ENCODE measurements at places on chromosomes 2 and 18.

DNA sequence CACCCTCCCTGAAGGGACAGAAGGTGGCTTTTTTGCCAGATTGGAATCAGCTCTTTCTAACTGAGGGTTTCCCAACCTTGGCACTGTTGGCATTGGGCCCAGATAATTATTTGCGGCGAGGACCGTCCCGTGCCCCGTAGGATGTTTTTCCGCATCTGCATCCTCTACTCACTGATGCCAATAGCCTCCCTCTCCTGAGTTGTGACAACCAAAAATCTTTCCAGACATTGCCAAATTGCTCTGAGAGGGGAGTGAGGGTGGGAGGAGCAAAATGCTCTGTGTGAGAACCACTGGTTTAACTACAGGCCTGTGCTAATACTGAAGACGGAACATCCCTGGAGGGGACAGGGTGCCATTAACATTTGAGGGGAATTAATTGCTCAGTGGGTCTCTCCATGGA, 33.6 kb upstream of the GLI2 start:
- DNase-seq, result no peak
- no peaks in the 10 kb centered on the region for H3K27me3 ChIP-seq

- H3K4me3 ChIP-seq, result no peak overlapping the region
- no peak overlapping the region for H3K27ac ChIP-seq
- peaks cover 3% of the 10 kb centered on the region for H3K4me1 ChIP-seq
These were observed 2.1 kb downstream of the UCN start for GRCh38 chr2:27306136-27306535.

GRCh38 chr18:36786686-36787085, 42.1 kb downstream of the TPGS2 start:
- H3K27ac ChIP-seq, result no peak overlapping the region
- peaks cover 7% of the 10 kb centered on the region for H3K4me1 ChIP-seq
- no peak overlapping the region for H3K4me3 ChIP-seq

DNA sequence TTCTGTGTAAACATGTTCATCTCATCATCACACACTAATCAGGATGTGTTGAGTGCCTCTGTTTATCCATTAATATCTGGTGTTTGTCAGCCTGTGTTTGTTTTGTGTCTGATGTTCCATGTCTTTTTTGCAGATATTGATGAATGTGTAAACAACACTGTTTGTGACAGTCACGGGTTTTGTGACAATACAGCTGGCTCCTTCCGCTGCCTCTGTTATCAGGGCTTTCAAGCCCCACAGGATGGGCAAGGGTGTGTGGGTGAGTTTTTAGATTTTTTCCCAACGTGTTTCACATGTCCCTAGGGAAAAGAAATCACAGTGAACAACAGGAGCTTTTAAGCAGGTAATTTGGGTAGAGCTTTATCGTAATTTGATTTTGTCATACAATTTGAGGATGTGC, 133.7 kb upstream of the RASGRP3 start:
- no peak overlapping the region for H3K4me3 ChIP-seq
- no peak for DNase-seq
- H3K4me1 ChIP-seq, result no peaks in the 10 kb centered on the region
- no peaks in the 10 kb centered on the region for H3K27me3 ChIP-seq
- H3K36me3 ChIP-seq, result peaks cover 7% of the 10 kb centered on the region

GRCh38 chr2:36477315-36477714, 120.7 kb downstream of the FEZ2 start:
- no peak for DNase-seq
- no peak overlapping the region for H3K27ac ChIP-seq
- peaks cover 27% of the 10 kb centered on the region for H3K36me3 ChIP-seq
- no peaks in the 10 kb centered on the region for H3K27me3 ChIP-seq

DNA sequence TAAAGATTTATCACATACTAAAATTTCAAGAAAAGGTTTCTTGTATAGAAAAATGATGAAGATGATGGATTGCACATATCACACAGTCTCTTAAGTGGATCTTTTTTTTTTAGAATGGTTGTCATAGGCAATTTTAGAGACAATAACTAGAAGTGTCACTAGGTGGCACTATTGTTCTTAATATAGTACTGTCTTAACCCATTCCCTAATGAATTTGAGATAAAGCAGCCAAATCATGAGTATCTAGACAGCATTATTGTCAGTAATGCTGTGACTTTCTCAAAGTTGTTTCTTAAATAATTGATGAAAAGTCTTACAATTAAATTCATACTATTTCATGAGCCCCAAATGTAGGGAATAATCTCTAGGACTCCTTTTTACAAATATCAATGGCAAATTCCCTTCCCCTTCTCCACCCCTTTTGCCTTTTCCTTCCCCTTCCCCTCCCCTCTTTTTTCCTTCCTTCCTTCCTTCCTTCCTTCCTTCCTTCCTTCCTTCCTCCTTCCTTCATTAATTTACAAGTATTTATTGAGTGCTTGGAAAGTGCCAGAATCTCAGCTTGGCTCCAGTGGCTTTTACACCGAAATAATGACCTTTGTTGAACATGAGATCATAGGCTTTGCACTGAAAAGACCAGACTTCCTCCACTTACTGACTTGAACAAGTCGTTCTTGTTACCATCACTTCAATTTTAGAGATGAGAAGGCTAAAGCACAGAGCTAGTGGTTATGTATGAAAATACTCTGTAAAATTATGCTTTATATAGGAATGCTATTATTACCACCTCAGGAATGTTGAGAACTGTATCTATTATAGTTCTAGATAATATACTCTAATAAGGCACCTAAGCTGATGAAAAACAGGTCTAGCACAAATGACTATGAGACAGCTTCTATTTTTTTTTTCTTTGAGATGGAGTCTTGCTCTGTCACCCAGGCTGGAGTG, 19.8 kb downstream of the MYL12B start:
- H3K27ac ChIP-seq, result no peak overlapping the region
- no peaks in the 10 kb centered on the region for H3K4me1 ChIP-seq
- H3K4me3 ChIP-seq, result no peak overlapping the region
- peaks cover 4% of the 10 kb centered on the region for H3K36me3 ChIP-seq
- H3K27me3 ChIP-seq, result no peaks in the 10 kb centered on the region

DNA sequence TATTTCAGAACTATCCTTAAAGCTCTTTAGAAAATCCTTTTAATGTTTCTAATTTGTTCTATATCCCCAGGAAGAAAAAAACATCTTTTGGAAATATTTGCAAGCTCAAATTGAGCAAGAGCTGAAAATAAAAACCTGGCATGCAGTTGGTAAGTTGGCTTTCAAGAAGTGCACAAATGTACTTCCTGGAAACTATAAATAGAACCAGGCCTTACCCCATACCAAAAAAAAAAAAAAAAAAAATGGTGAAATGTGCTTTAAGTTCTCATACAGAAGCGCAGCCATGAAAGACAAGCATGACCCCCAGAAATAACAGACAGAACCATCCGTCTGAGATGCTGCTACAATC, 178.5 kb downstream of the HDAC4 start:
- H3K4me3 ChIP-seq, result no peak overlapping the region
- no peaks in the 10 kb centered on the region for H3K27me3 ChIP-seq
- no peak overlapping the region for H3K27ac ChIP-seq
- H3K36me3 ChIP-seq, result no peaks in the 10 kb centered on the region
- DNase-seq, result no peak
- H3K4me1 ChIP-seq, result peaks cover 2% of the 10 kb centered on the region

GRCh38 chr2:40178971-40179370, 272.9 kb downstream of the SLC8A1 start:
- H3K4me1 ChIP-seq, result no peaks in the 10 kb centered on the region
- H3K36me3 ChIP-seq, result no peaks in the 10 kb centered on the region
- DNase-seq, result no peak
- H3K4me3 ChIP-seq, result no peak overlapping the region

- peak overlapping the region; percentile 95 for H3K27ac ChIP-seq
- no peaks in the 10 kb centered on the region for H3K27me3 ChIP-seq
- peaks cover 14% of the 10 kb centered on the region for H3K4me1 ChIP-seq
- peak overlapping the region; percentile 49 for H3K4me3 ChIP-seq
These were observed 154.8 kb downstream of the TGIF1 start for GRCh38 chr18:3604498-3605408.

DNA sequence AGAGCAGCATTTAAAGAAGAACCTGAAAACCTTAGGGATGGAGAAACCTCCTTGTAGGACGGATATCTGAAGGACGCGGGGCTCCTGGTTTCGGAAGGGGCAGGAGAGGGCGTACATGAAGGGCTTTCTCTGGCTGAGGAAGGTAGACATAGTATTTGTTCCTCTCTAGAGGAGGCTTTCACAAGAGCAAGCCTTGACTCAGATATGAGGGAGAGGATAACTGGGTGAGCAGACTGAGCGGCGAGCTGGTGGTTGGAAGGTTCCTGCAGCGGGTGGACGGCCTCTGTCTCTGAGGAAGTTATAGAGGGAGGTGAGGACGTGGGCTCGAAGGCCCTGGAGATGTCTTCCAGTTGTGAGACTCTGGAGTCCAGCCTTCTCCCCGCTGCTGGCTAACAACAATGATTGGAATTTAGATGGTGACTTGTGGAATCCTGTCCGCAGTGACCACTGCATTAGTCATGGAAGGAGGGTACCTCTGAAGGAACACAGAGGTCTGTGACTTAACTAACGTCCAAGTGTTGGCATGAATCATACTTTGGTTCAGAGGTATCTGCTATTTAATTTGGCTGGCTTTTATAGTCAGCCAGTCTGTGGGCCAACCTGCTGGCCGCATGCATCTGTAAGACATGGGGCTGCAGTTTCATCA, 80.9 kb downstream of the ASAP2 start:
- no peaks in the 10 kb centered on the region for H3K36me3 ChIP-seq
- DNase-seq, result no peak
- no peak overlapping the region for H3K27ac ChIP-seq
- H3K4me1 ChIP-seq, result no peaks in the 10 kb centered on the region

DNA sequence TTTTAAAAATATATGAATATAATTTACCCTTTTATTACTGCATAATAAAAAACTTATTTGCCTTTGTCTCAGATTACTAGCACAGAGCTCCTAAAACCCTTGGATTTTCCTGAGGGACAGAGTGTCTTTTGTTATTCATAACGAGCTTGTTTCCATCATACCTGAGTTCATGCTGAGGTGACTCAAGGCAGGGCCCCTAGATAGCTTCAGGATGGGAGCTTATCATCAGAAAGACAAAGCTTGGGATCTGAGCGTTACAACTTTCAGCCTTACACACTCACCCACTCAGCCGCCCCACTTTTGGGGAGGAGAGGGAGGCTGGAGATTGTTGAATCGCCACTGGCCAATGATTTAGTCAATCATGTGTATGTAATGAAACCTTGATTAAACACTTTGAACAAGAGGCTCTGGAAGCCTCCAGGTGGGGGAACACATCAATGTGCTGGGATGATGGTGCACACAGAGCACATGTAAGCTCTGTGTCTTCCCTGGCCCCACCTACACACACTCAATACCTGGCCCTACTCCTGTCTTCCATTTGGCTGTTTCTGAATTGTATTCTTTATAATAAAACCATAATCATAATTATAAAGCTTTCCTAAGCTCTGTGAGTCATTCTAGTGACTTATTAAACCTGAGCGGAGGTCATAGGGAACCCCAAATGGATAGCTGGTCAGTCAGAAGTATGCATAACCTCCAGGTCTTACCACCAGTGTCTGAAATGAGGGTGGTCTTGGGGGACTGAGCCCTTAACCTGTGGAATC, 28.5 kb upstream of the DNAH7 start:
- H3K4me1 ChIP-seq, result peaks cover 5% of the 10 kb centered on the region
- no peaks in the 10 kb centered on the region for H3K36me3 ChIP-seq
- no peak overlapping the region for H3K4me3 ChIP-seq
- no peaks in the 10 kb centered on the region for H3K27me3 ChIP-seq
- no peak overlapping the region for H3K27ac ChIP-seq

DNA sequence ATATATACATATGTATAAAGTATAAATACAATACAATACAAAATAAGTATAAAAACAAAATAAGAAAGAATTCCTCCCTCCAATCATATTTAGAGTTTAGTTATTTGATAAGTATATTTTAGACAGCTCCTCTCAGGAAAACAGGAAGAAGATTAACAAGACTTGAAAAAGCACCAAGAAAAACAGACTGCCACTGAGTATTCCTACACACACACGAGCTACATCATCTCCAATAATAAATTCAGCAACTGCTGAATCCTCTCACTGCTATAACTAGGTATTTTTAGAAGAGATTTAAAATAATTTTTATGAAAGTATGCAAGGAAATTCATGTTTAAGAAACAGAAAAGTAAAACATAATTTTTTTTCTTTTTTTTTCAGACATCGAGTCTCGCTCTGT, 13.0 kb downstream of the LONRF2 start:
- DNase-seq, result no peak
- H3K27ac ChIP-seq, result no peak overlapping the region
- H3K36me3 ChIP-seq, result no peaks in the 10 kb centered on the region
- no peaks in the 10 kb centered on the region for H3K4me1 ChIP-seq

- no peaks in the 10 kb centered on the region for H3K27me3 ChIP-seq
- peaks cover 1% of the 10 kb centered on the region for H3K4me1 ChIP-seq
- H3K27ac ChIP-seq, result no peak overlapping the region
- no peak for DNase-seq
These were observed 91.1 kb upstream of the EPC2 start for GRCh38 chr2:148553332-148553887.

DNA sequence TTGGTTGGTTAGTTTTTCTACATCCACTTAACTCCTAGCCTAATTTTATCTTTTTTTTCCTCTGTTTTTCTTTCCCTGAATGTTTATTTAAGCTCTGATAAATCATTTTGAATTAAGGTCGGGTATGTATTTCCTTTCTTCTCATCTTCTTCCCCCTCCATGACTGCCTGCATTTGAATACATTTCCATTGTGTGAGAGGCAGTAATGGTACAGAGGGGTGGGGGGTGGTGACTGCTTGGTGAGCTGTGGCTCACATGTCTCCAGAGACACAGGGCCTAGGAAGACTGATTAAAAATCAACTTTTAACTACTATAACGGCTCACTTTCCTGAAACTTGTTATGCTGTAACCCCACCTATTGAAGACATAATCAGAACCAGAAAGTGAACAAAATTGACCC, 58.0 kb downstream of the NEDD4L start:
- peaks cover 8% of the 10 kb centered on the region for H3K4me1 ChIP-seq
- H3K27me3 ChIP-seq, result no peaks in the 10 kb centered on the region
- H3K27ac ChIP-seq, result no peak overlapping the region

DNA sequence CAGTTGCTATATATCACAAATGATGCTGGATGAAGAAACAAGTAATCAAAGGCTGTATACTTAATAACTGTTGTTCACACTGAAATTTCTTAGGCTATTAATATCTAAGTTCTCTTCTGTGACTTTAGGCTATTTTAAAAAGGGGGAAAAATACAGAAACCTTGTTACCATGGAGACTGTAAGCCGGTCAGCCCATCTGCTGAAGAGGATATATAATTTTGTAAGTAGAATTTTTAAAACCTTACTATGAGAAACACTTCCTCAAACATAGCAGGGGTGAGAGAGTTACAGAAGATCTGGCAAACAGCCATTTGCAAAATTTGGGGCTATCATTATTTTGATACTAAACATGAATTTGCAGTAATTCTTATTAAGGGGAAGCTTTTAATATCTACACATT, 27.8 kb downstream of the CACNB4 start:
- no peak overlapping the region for H3K27ac ChIP-seq
- no peaks in the 10 kb centered on the region for H3K4me1 ChIP-seq
- H3K27me3 ChIP-seq, result no peaks in the 10 kb centered on the region
- no peaks in the 10 kb centered on the region for H3K36me3 ChIP-seq

DNA sequence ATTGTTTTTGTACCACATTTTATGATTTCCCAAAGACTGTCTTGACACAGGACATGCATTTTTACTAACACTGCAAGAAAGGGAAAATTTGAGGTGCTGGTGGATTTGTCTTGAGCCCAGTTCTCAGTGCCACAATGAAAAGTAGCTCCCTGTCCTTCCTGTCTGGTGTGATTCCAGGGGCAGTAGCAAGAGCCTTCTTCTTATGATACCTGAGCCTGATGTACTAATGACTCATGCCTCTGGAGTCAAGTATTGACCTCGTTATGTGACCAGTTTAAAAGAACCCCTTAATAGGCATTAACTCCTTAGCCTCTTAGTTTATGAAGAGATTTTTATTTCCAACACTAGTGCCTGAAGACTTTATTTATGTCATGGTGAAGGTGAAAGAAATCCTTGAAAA, 728.6 kb downstream of the SLC4A3 start:
- no peak overlapping the region for H3K4me3 ChIP-seq
- no peak overlapping the region for H3K27ac ChIP-seq
- DNase-seq, result no peak
- no peaks in the 10 kb centered on the region for H3K4me1 ChIP-seq
- H3K36me3 ChIP-seq, result no peaks in the 10 kb centered on the region
- H3K27me3 ChIP-seq, result no peaks in the 10 kb centered on the region

All from neuronal stem cell (in vitro differentiated cells).